Fibroblast of skin of scalp (primary cell): ENCODE measurements at places on chromosomes 11 and 22.

- DNase-seq: peak; percentile 60
These were observed 186.1 kb downstream of the DSCAML1 start for GRCh38 chr11:117610901-117611300.

- no peak for DNase-seq
These were observed 12.3 kb downstream of the IL17RA start for GRCh38 chr22:17097062-17097461.

DNA sequence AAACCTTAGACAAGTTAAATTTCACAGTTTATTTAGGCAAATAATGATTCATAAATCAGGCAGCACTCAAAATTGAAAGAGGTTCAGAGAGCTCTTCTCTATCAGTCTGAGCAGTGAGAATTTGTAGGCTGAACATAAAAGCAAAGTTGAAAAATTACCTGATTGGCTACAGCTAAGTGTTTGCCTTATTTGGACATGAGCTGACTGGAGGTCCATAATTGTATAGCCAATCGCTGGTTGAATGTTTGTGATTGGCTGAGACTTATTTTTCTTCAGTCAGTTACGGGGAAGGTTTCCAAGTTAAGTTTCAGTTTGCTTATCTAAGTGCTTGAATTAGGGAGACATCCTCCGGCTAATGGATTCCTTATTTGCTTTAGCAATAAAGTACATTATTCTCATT is 527.5 kb downstream of the CNTN5 start:
- DNase-seq: no peak

DNA sequence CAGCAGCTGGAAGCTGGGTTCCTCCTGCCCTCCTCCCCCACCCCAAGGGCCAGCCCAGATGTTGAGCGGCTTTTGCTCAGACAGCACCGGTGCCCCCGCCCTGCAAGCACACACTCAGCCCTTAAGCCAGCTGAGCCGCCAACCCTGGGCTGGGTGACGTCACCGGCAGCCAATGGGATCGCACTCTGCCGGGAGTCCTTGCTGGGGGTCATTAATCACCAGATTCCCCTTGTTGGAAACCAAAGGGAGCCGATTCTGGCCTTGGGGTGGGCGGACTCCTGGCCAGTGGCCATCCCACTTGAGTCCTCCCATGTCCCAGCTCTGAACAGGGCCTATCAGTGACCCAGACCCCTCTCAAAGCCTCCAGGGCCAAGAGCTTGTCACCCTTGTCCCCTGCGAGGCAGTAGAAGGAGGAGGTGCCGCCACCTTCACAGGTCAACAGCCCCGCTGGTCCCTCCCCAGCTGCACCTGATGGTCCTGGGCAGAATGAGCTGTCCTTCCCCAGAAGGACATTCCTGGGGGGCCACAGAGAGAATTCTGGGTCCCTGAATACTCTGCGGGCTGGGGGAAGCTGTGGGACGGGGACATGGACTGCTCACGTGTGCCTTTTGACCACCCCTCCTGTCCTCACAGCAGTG is 7.4 kb downstream of the DUSP8 start:
- DNase-seq: peak; percentile 94

DNA sequence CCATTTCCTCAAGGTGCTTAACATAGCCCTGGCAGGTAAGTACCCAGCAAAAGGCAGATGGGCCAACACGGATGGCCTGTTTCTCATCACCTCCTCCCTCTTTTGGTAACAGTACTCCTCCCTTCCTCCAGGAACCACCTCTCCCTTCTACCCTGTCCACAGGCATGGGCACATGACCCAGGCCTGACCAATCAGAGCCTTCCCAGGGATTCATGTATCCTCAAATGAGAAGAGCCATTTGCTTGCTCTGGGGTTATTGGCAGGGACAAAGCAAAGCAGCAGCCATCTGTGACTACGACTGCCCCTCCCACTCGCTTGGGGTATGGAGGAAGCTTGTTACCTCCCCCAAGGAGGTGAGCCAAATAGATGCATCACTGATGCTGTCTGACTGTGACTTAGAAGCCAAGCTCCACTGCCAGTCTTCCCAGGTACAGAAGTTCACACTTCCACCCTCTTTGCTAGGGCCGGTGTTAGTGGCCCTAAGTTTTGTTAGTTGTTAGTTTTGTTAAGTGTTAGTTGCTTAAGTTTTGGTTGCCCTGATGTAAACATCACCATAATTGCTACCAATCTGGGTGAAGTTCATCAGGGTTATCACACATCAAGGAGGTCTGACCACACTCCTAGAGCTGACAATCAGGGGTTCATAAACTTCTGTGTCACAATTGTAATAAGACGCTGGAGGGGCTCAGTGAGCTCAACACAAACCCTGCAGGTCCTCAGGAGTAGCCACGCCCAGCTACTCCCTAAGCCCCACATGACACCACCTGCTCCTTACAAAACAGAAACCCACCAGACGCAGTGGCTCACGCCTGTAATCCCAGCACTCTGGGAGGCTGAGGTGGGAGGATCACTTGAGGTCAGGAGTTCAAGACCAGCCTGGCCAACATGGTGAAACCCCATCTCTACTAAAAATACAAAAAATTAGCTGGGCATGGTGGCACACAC is 57.3 kb downstream of the ARFGAP3 start:
- DNase-seq: no peak

- DNase-seq: no peak
These were observed 120.0 kb upstream of the SERPIND1 start for GRCh38 chr22:20653795-20654342.

- DNase-seq: no peak
These were observed 875 bp downstream of the TCP11L1 start for GRCh38 chr11:33040033-33040861.

DNA sequence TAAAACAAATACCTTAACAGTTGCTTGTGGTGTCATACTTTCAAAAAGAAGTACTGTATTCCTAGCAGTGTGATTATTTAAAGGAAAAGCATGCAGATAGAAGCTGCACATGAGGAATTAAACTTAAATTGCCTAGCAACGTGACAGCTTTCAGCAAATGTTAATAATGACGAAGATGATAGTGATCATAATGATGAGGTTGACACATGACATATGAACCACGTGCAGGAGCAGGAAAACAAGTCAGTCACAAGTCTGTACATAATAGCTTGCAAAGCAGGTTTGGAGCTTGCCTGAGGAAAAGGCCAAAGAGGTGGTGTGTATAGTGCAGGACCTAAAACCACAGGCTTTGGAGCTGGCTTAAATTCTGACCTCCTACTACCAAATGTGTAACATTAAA is 30.6 kb upstream of the PIK3C2A start:
- no peak for DNase-seq

DNA sequence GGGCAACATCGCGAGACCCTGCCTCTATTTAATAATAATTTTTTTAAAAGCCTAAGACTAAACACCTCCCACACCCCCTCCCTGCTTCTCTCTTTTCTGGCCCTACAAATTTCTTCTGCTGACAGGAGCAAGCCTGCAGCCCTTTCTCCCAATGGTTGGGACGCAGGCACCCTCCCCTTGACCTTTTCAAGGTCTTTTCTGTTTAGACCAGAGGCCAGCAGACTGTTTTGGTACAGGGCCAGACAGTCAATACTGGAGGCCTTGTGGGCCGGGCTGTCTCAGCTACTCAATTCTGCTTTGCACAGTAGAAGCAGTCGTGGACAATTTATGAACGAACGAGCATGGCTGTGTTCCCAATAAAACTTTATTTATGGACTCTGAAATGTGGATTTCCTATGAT is 92.3 kb downstream of the SCN3B start:
- DNase-seq: no peak

DNA sequence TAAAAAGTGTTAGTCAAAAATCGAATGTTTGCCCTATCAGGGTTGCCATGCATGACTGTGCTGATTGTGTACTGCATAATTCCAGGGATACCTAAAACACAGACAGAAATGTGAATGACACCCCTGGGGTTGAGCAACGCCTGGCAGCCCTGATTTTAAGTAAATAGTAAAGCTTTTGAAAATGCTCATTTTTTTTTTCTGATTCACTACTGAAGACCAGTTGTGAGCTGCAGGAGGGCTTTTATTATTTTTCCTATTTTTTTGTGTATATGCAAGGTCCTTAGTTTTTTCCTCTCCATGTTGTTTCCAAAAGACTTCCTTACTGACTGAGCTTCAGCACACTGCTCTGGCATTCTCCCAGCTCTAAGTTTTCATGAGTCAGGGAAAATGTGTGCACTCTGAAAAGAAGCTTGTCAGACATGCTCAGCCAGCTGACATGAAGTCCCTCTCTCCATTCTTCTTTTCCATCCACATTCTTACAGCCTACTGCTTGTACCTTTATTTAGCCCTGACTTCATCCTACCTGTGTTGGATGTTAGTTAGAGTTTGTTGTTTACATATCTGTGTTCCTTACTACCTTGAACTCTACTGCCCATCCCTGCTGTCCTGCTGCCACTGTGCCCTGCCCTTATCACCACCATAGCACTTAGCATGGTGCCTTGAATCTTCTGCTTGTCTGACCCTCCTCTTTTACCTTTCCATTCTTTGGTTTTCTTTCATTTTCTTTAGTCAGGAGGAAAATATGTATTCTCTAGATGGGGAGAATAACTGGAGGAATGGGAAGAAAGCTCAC is 79.5 kb downstream of the HORMAD2 start:
- peak; percentile 85 for DNase-seq

- no peak for DNase-seq
These were observed 50.3 kb downstream of the PKNOX2 start for GRCh38 chr11:125214601-125215565.

DNA sequence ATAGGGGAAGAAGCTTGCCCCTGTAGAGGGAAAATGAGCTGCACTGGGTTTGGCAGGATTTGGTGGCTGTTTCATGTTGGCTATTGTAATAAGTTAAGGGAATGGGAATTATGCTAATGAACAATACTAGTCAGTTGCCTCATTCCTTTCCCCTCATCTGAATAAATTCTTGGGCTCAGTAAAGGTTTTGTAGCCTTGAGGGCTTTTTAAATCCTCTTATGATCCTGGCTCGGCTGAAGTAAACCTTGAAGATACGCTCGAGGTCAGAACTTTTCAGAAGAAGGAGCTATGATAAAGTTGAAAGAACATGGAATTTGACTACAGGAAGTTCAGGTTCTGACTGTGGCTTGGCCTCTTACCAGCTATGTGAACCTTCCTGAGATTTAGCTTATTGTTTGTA is 448.7 kb downstream of the RAB38 start:
- DNase-seq: peak; percentile 2

DNA sequence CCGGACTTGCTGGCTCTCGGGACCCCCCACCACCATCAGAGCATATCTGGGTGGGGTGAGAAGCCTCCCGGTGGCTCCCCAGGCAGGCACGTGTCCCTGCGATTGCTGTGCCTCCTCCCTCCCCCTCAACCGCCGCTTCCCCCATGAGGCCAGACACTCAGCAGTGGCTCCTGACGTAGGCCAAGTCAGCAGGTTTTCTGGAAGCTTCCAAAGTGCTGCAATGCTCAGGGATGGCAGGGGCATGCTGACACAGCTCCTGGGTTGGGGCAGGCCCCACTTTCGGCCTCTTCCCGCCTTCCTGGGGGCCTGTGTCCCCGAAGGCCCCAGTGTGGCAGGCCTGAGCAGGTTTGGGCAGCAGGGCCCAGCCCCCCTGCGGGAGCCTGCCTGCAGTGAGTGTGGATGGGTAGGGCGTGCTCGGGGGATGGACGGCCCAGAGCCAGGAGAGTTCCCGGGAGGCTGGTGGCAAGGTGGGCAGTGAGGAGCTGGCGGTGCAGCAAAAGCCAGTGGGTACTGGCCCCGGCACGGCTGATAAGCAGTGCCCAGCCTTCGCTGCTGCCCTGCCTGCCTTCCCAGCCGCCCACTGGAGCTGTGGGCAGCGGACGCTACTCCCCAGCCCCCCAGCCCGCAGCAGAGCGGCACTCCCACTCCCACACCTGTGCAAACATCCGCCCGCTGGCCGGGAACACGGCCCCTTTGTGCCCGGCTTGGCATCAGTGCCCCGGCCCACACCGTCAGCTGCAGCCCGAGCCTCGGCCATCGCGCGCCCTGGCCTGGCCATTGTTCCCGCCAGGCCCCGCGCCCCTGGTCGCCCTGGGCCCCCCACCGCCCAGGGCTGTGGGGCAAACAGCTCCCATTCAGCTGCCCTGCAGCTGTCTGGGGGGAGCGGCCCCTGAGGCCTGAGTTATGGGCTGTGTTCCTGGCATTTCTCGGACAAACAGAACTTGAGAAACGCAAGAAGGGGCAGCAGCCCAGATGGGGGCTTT is 125.0 kb downstream of the KCNQ1OT1 start:
- DNase-seq: no peak

GRCh38 chr11:100847696-100848216 is 160.7 kb downstream of the ARHGAP42 start:
- no peak for DNase-seq

DNA sequence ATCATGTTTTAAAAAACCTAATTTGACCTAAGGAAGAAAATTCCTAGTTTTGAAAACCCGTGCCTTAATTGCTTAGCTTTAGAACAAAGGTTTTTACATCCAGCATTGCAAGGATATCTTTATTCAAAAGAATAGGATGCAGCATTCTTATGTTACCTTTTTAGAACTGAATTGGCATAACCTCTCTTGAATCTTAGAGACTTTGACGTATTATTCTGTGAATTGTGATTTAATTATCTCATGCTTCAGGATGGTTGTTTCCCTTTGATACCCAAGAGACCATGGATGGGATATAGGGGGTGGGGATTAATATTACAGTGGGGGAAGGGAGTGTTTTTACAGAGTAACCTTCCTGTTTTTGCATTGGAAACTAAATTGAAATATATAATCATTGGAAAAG is 49.4 kb downstream of the ARHGEF12 start:
- no peak for DNase-seq

- DNase-seq: no peak
These were observed 9.0 kb upstream of the DRD2 start for GRCh38 chr11:113484223-113484622.

GRCh38 chr11:66479394-66480116 is 679 bp upstream of the DPP3 start:
- DNase-seq: peak; percentile 21

DNA sequence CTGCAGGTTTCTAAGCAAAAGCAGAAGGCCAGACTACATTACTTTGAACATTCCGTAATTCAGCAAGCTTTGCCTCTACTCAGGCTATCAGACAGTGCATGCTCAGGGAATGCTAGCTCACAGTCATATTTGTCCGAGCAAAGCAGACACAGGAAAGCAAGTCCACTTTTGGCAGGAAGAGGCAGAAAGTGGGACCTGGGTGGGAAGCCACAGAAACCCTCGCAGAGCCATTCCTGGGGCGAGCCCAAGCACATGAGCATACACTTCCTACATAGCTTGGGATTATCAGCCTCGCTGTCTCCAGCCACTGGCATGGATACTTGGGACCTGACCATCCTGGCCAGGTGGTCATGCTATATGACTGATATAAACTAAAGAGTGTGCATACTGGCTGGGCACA is 113.3 kb downstream of the TRIM29 start:
- DNase-seq: no peak

- DNase-seq: no peak
These were observed 2.6 kb downstream of the NELL1 start for GRCh38 chr11:20671856-20672546.

GRCh38 chr11:134398079-134398444 is 14.0 kb downstream of the B3GAT1 start:
- no peak for DNase-seq

GRCh38 chr11:12015486-12015885 is 7.1 kb upstream of the DKK3 start:
- DNase-seq: no peak

DNA sequence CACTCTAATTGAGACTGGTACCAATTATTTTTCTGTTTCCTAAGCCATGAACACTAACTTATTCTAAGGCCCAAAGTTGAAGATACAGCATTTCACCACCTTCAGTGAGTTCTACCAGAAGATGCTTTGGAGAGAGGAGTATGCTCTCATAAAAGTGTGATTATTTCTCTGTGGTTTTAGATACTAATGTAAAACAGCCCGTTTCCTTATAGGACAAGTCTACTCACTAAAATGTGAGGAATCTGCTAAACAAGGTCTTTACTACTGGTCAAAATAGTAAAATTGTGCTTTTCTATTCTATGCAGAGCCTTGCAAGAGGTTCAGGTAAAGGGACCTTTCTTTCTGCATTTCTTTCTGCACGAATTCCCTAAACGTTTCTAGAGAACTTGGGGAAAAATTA is 2.4 kb downstream of the LGR4 start:
- no peak for DNase-seq
